ENCODE measurements at places on chromosomes 7 and 10.

DNA sequence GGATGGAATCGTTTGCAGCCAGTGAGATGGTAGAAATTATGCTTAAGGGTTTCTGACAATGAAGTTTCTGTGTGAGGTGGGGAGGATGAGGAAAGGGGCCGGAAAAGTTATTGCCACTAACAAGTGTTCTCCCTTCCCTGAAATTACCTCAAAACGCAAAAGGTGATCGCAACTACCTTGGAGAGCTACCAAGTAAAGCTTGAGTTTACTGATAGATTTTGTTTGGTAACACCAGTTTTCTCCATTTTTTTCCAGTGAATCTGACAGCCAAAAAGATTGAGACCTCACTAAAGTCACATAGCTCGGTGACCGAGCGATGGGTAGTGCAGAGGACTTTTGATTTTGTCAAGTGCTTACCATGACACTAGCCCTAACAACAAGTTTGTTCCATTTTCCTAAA is 1.6 kb downstream of the SUV39H2 start:
- DNase-seq = no peak

GRCh38 chr7:92904244-92905131 is 68.1 kb upstream of the CDK6 start:
- peak; percentile 70 for DNase-seq

DNA sequence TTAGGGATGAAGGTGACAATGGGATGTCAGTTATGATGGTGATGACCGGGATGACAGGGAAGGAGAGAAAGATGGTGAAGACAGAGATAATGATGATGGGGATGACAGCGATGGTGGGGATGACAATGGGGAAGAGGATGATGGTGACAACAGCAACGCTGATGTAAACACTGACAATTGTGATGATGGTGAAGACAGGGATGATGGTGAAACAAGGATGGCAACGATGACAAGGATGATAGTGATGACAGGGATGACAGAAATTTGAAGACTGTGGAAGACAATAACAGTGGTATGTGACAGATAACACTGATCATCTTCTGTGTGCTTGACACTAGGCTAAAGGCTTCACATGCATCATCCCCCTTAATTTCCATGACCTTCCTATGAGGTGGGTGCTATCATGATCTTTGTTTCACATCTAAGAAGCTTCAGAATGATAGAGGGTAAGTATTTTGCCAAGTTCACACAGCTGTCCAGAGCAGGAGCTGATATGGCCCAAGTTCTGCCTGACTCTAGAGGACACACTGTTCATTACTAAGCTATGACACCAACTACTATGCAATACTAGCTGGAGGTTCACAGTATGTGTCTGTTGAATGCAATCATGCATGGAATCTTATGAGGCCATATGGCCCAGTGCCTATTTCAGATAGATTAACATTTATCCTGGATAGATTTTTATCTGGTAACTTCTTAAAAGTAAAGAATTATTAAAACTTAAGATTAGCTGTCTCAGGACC is 105.6 kb downstream of the RNLS start:
- DNase-seq = no peak

DNA sequence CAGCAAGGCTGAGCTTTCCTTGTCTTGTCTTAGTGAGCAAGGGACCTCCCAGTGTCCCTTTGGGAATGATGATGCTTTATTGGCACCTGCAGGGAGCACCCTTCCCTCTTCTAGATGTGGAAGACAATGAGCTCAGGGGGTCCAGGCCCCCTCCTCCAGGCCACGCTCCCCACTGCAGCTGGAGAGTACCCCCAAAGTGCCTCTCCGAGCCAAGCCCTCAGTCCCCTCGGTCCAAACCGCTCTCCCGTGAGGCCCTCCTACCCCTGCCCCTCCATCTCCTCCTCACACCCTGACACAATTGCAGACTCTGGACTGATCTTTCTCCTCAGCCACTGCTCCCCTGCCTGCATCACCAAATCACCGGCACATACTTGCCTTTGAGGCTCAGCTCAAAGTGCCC is 16.7 kb downstream of the RBP3 start:
- DNase-seq = no peak

DNA sequence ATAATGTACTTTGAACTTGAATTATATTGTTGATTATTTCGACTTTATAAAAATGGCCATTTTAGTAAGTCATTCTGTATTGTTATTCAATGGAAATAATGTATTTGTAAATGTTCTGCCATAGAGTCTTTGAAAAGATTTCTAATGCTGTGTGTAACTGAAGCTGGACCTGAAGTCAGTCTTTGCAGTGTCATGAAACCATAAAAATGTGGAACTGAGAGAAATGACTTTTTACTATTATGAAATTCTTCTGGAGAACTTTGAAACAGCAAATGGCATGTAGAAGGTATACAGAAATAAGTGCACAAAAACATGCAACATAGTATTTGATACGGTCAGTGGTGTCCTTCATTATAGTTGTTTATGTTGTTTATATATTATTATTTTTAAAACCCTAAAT is 59.7 kb upstream of the ADRA2A start:
- DNase-seq = no peak

- DNase-seq = no peak
These were observed 35.6 kb downstream of the COL13A1 start for GRCh38 chr10:69837261-69837660.

- no peak for DNase-seq
These were observed 183.3 kb downstream of the SGMS1 start for GRCh38 chr10:50440489-50440888.

DNA sequence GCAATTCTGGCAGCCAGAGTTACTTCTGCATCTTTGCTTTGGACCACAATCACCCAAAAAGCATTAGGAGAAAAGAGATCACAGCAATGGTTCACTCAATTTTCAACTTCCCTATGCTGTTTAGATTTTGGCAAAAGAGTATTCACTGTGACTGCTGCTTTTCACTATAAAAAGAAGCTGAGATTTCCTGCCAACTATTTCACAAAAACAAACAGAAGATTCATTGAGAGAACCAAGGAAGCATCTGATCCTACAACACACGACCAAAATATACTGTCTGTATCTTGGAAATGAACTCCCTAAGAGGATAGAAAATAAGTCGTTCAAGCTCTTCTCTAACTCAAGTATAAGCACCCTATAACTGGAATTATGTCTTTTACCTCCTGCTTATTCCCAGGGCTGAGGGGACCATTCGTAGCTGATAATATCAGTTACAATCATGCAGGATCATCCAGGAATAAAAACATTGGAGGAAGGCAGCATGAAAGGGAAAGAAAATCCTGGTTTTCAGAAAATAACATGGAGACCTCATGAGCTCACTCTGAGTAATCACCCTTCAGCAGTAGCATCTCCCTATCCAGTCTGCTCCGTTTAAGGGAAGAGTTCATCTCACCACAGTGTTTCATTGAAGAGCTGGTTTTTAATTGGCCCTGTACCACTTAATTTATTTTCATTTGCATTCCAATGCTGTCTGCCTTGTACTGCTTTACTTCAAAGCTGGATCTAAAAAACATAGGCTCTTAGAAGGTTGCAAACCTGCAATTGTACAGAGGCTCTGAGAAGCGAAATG is 256.2 kb downstream of the PAXIP1 start:
- no peak for DNase-seq

DNA sequence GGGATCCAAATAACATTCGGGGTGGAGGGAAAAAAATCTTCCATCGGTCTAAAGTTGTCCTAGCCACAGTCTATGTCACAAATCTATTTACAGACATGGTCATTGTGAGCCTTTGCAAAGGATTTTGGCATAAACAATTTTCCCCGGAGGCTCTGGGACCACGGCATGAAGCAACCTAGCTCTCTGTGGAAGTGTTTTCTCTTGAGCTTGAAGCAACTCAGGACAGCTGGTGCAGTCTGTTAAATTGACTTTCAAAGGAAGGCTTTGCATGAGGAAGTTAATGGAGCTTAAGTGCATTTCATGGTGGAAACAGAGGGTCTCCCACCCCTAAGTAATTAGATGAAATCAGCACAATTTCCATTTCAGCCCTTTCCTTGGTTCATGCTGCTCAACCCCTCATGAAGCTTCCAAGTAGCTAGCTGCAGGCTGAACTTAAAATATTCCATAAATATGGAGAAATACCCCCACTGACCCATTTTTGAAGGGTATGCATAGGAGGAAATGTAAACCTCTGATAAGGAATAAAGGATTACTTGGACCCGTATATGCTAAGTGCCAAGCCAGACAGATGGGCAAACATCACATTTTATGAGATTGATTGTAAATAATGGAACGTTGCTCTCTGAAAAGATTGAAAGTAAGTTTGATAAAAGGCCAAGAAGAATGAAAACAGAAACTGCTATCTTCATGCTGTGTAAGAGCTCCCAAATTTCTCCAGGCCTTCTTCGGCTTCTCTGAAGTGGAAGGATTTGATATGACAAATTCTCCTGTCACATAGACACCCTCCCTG is 39.9 kb downstream of the CCDC3 start:
- DNase-seq = no peak

GRCh38 chr10:1650542-1651269 is 86.6 kb downstream of the ADARB2 start:
- no peak for DNase-seq

DNA sequence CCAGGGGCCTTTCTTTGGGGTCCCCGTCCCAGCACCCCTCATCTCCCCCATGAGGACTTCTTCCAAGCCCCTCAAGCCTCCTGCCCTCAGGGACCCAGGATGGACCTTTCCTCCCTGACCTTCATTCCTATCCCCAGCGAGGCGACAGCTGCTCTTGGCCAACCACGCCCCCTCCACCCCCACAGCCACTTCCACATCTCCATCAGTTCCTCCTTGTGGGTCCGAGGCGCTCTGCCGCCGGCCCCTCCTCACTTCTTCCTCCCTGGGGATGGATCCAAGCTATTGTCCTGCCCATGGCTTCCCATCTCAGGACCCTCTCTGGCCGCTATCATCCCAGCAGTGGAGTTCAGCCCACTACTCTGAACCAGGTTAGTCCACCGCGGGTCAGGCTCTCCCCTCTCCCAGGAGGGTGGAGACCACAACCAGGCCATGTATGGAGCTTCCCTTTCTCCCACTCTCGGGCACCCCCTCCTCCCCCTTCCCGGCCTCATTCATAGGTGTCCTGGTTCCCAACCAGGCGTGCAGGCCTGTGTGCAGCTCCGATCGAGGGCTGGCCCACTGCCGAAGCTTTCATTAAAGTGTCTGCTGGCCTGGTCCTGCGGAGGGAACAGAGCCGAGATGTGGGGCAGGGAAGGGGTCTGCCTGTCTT is 1.7 kb upstream of the SH2B2 start:
- DNase-seq = no peak

DNA sequence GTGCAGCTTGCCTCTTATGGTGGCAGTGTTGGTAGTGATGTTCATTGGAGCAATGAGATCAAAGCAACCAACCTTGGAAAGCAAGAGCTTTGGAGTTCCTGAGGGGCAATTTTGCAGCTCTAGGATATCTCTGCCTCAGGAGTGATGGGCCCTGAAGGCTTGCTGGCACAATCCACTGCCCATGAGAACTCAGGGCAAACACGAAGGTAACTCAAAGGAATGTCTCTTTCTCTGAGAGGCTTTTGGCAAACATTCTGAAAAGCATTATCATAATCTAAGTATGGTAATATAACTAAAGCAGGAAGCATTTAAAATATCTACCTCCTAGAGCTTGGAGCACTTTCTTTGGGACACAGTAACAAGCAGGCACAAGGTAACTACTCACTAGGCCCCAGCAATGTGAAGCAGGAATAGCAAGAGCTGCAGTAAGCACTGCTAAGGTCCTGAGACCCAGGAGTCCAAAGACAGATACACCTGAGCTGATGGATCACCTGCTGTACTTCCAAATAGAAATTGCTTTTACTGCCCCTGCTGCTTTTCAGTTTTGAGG is 103.1 kb downstream of the NRF1 start:
- DNase-seq = no peak

- no peak for DNase-seq
These were observed 101.7 kb downstream of the PLXDC2 start for GRCh38 chr10:19917751-19918478.

- no peak for DNase-seq
These were observed 1.4 kb downstream of the ZNF282 start for GRCh38 chr7:149196705-149197171.

GRCh38 chr7:137674551-137675409 is 172.0 kb downstream of the DGKI start:
- DNase-seq = no peak

GRCh38 chr10:66673071-66673470 is 252.8 kb upstream of the LRRTM3 start:
- DNase-seq = no peak

GRCh38 chr7:112449353-112449752 is 907 bp upstream of the IFRD1 start:
- peak; percentile 33 for DNase-seq

DNA sequence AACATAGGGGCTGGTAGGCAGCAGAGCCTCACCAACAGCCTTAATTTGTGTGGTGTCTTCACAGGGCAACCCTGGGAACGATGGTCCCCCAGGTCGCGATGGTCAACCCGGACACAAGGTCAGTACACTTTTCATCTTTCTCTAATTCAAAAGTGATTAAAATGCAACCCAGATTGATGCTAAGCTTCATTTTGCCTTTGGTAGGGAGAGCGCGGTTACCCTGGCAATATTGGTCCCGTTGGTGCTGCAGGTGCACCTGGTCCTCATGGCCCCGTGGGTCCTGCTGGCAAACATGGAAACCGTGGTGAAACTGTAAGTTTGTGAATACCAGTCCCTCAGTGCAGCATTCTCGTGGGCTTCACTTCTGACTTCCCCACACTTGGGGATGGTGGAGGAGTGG is 30.9 kb downstream of the COL1A2 start:
- no peak for DNase-seq

GRCh38 chr7:106433377-106433776 is 148.6 kb upstream of the NAMPT start:
- DNase-seq = no peak

GRCh38 chr7:116977172-116977571 is 23.9 kb downstream of the ST7 start:
- DNase-seq = no peak

DNA sequence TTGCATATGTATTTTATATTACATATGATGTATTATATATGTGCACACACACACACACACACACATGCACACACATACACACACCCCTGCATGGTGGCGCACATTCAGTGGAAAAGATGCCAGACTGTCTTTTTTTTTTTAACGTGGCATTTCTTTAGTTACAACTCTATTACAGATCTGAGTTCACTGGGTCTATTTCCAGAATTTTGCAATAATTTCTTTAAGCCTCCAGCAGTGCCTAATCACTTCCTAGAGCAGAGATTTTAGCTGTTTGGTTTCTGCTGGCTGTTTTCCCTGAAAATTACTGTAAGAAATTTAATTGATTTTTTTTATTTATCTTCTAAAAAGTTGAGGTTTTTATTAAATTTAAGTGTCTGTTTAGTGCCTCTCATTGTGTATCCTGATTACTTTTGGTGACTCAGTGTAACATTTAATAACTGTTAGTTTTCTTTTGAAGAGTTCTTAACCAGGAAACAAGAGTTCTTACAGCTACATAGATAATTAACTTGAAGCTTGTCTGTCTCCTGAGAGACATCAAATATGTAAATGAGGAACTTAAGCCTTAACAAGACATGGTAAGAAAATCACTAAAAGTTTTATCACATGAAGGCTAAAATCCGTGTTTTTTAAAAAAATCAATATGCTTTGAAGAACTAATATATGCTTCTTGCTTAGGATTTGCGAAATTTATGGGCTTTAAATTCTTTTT is 232.0 kb downstream of the MDFIC start:
- DNase-seq = no peak

Measured in T-helper 22 cell (primary cell).